ENCODE measurements at places on chromosomes 4 and X. TPM values are rescaled to one million over a fixed set of nuclear protein-coding genes. Genes with fewer than 3 reads are reported as not detected.

CPZ gene
- total RNA-seq = not detected

XK gene
- total RNA-seq = under 0.01 TPM

ARMCX5 gene
- 14.1 TPM for total RNA-seq

NSUN7 gene
- total RNA-seq = 0.87 TPM

F8A2 gene
- not detected for total RNA-seq

FAT4 gene
- 19.2 TPM for total RNA-seq

XKRX gene
- 0.69 TPM for total RNA-seq

GSX2 gene
- not detected for total RNA-seq

EFHC2 gene
- not detected for total RNA-seq

HSD17B13 gene
- total RNA-seq = 0.05 TPM

FHL1 gene
- total RNA-seq = 95.5 TPM

SORBS2 gene
- total RNA-seq = 188 TPM

HMX1 gene
- total RNA-seq = not detected
